ENCODE measurements at places on chromosomes 1 and 21.

DNA sequence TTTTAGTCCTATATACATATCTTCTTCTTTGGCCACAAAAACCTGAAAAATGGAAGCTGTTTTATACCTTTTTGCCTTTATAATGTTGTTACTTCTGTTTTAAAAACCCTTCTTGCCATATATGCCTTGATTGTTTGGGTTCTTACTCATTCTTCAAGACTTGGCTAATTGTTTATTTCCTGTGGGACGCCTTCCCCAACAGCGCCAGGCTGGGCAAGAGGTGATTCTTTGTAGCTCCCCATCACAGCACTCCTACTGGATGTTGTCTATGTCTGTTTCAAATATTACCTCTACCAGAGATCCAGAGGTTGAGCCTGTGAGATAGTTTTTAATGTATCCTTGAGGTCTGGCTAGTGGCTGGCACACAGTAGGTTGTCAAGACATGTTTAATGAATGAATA lies 73.2 kb upstream of the CYP2J2 start:
- DNase-seq, result no peak

GRCh38 chr1:225450491-225451191 lies 22.8 kb upstream of the LBR start:
- no peak for DNase-seq

DNA sequence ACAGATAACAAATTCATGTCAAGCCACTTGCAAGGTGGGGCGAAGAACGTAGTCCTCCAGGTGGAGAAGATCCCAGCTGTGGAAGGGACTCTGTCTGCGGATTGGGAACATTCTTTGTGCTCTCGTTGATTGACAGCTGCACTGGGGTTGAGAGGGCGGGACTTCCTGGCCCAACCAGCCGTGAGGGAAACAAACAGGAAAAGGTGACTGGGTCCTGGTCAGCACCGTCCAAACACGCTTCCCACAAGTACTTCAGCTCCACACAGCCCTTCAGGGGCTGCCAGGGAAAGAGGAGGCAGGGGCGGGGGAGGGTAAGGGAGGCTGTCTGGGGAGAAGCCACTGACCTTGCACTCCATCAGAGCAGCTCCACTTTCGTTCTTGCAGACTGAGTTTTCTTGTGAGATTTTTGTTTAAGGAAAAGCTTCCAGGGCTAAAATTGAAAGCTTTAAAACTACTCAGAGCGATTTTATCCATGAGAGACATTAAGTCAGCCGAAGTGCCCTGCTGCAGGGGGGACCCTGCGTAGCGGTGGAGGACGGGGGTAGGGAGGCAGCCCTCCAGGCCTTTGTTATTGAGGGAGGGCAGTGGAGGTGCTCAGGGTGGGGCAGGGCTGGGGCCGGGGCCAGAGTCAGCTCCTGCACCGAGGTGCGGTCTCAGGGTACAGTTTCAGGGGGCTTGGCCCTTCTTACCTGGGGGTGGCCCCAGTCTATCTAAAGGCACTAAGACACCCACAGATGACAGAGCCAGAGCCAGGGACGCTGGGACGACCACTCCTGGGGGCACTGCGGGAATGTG lies 21.6 kb upstream of the STUM start:
- peak; percentile 20 for DNase-seq

DNA sequence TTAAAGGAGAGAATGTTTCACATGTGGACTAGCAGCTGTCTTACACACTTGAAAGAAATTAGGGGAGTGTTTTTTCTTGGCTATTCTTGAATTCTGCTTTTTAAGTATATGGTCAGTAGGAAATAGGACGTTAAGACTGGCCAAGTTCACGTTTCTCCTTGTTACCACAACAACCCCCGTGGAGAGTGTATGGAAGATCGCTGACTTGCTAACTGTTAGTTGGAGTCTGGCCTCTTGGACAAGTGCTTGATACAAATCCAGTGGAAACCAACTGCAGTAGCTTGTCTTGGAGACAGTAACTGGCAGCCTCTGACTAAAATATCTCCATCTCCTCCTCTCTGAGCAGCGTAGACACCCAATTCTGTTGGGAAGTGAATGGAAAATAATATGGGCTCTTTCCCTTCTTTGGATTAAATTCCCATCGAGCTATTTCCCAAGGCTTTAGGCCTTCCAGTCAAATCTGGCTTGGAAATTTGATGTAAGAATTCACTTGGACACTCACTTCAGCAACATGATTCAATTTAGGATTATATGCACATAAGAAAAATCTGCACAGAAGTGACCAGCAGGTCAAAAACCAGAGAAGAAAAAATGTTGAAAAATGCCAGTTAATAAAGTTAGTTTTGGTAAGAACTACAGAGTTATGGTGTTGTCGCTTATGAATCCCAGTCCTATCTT lies 3.6 kb upstream of the NFIA start:
- DNase-seq, result no peak

DNA sequence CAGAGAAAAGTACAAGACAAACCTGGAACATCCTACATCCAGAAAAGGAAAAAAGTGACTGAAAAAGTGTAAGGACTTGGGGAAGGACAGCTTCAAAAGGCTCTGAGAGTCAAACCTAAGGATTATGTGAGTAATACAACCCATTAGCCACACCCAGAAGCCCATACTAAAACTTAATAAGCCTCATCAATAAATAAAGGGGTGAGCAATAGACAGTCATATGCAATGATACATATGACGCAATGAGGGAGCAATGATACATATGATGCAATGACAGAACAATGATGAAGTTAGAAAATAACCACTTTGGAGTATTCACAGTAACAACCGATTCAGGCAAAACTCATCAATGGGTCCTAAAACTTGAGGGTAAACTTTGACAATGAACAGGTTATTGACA lies 50.1 kb downstream of the BRWD1 start:
- DNase-seq, result peak; percentile 34

DNA sequence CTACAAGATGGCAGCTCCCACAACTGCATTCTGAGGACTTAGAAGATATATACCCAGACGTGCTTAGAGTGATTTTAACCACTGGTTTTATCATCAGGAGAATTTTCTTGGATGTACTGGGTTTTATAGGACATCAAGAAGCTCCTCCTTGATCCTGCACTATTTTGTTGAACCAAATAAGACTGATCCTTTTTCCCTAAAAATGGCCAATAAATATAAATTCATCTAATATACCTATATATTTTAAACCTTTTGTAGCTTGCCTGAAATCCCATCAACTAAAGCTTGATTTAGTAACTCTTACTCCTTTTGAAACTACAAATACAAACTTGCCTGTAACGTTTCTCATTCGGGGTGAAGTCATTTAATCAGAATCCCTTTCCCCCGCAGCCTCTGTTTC lies 849.4 kb upstream of the ADAMTS5 start:
- DNase-seq, result no peak

DNA sequence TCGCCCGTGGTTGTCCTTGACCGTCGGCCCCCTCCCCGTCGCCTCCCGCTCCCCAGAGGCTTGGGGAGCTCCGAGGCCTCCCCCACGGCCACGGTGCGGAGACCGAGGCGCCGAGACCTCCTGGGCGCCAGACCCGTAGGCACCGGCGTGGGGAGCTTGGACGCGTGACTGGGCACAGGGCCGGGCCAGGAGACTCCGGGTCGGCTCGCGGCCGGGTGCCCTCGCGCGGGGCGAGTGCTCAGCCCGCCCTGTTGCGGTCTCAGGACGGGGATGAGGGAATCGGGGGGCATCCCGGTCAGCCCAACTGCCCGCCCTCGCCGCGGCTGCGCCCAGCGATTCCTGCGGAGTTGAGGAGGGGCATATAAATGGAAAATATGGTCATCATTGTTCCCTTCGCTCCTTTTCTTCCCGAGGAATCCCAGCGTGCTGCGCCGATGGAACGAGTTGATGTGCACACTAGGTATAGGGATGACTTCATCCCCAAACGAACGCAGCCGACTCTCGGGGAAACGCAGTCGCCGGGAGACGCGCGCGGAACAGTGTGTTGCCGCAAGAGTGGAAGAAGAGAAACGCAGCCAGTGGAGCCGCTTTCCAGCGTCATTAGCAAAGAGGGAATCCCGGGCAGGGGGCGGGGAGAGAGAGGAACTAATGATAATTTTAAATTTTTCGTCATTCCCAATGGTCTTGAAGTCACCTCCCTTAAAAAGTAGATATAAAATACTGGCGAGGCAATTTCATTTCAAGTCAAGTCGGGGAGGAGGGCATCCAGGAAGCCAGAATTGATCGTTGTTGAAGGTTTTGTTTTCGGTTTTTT lies 747 bp upstream of the ENAH start:
- DNase-seq, result peak; percentile 77

DNA sequence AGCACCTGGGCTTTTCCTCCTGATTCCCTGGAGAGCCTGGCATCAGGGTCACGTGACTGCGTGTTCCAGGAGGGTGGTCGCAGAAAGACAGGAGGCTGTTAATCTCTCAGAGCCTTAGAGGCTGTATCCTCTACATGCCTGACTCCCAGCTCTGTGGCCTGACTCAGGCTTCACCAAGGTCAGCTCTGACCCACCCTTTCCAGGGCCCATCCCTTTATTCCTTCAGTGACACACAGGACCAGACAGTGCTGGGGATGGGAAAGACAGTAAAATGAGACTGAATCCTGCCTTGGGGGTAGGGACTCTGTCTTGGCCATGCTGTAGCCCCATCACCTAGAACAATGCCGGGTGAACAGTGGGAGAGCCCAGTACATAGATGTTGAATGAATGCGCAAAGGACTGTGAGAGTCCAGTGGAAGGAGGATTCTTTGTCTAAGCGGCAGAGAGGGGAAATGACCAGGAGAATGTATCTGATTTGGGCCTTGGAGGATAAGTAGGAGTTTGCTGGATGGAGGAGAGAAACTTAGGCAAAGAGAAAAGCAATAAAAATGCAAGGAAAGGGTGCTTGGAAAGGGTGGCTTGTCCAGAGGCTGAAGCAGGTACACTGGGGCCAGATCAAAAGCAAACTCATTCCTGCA lies 33.0 kb downstream of the EPHX1 start:
- no peak for DNase-seq

- DNase-seq, result no peak
These were observed 114.7 kb downstream of the PAPPA2 start for GRCh38 chr1:176577646-176578197.

DNA sequence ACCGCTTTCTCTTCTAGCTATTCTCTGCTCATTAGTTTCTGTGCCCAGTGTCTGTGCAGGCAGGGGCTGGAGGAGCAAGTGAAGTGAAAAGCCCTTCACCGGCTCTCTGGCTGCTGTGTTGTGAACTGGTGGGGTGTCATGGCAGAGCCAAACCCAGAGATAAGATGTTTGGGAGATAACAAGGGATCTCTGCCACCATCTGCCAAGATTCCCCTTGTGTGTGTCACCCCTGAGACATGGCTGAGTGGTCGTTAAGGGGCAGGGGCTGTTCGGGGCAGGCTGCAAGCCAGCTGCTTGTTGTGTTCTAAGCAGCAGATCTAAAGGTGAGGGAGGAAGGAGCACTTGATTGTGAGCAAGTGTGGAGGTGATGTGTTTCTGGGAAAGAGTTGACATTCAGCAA lies 24.5 kb downstream of the CNIH3 start:
- no peak for DNase-seq

DNA sequence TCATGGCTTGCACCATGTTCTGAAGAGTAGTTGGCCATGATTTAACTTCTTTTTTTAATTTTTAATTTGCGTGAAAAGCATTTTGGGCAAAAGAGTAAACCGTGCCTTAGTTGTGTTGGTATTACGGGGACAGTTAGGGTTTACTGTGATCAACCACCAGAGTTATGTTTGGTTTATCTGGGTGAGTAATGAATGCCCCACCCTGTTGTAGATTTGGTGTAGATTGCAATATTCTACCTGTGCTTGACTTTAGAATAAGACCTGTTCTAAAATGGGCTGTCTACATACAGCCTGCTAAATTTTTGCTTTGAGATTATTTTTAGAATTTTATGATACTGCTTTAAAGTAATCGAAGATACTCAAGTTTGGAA lies 1.4 kb downstream of the USP25 start:
- DNase-seq, result peak; percentile 25

DNA sequence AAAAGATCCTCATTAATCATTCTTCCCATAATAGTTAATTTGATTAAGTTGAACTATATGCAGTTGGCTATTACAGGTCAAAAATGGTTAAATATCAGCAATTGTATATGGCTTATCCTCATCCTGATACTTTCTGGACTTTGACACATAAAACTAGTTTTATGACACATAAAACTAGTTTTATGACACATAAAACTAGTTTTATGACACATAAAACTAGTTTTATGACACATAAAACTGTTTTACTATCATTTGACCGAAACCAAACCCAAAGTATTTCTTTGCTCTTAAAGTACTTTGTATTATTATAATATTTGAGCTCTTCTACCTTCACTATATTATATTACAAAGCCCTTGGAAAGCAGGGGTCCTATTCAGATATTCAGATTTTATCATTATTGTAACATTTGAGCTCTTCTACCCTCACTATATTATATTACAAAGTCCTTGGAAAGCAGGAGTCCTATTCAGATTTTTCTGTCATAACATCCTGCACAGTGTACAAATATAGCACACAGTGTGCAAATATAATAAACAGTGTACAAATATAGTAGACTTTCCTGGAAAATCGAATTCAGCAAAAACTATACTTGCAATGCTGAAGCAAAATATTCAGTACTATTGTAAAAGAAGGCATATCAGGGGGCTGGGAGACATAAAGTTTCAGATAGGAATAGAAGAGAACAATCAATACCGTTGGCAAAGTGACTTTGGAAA lies 53.0 kb downstream of the NVL start:
- no peak for DNase-seq

GRCh38 chr1:19725606-19726005 lies 60.9 kb downstream of the HTR6 start:
- no peak for DNase-seq

GRCh38 chr1:226069811-226070489 lies 7.4 kb downstream of the H3-3A start:
- no peak for DNase-seq

- DNase-seq, result no peak
These were observed 334.8 kb upstream of the KAZN start for GRCh38 chr1:14263671-14264070.

DNA sequence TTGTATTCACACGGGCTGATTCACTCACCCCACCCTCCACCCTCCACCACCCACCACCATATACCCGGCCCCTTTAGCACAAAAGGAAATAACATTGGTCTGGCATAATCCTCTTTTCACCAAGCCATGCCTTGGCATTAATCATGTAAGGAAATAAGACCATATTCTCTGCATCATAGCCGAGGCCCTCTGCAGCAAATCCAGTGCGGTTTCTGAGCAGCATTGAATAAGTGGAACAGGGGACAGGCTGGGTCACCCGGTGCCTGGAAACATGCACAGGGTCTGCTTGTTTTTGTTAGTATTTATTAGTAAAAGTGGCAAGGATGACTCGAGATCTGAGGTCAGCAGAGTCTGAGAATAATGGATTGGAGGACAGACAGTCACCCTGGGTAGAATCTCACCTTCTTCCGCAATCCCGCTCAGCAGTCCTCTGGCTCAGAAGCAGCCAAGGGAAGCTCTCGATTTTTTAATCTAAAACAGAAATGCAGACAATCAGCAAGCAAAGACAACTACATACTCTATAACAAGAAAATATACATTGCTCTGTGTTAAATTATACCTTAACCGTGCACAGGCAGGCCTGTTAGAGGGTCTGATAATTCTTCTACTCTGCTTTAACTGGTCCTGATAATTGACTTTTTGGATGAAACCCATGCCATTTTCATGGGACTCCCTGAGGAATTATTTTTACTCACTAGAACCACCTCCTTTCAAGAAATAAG lies 52.4 kb upstream of the CDC42BPA start:
- DNase-seq, result peak; percentile 28

Measured in EL (cell line).